ENCODE measurements at places on chromosomes 13 and 19.

DNA sequence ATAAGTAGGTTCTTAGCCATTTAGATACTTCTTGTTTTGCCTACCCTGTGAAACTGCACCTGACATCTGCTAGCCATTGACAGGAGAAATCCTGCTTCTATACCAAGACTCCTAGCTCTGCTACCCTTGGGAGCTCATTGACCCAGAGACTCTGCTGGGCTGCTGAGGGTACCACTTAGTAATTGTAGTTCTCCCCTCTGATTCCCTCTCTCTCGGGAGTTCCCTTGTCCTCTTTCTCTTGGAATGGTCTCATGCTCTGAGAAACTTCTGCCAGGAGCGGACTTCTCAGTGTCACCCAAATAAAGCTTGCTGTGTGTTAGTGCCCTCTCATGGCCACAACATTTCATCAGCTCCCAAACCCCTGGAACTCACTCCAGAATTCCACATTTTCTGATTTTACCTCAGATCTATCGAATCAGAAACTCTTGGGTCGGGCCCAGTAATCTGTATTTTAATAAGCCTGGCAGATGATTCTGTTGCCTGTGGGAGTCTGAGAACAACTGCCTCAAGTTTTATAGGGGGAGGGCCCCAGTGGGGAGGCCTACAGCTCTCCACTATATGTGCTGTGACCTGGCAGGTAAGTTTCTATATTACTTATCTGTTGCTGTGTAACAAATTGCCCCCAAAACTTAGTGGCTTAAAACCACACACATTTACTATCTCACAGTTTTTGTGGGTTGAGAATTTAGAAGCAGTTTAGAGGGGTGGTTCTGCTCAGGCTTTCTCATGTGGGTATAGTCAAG is 221.1 kb downstream of the TDRD3 start:
- no peak for DNase-seq

GRCh38 chr19:51161266-51161665 is 19.2 kb downstream of the SIGLEC7 start:
- no peak for DNase-seq

GRCh38 chr13:96746886-96747285 is 247.4 kb downstream of the OXGR1 start:
- no peak for DNase-seq

- DNase-seq: no peak
These were observed 1.1 kb downstream of the RPL36 start for GRCh38 chr19:5690955-5691821.

DNA sequence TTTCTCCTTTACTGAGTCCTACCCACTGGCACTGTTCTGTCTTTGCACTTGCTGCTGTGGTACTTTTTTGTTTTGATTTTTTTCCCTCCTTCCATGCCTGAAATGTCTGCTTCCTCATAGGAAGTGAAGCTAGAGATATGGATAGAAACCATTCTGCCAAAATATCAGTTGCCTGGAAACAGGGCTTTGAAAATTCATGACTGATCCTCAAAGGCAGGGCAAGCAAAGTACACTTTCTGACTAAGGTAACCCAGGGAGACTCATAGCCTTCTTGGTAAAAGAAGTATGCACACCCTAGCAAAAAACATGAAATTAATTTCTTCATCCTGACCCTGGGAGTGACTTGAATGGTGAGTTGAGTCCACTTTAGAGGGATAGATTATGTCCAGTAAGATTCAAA is 329.8 kb downstream of the MYO16 start:
- no peak for DNase-seq

GRCh38 chr19:52938761-52939160 is 15.5 kb upstream of the ZNF888 start:
- DNase-seq: no peak

- DNase-seq: no peak
These were observed 61.7 kb downstream of the COLGALT1 start for GRCh38 chr19:17616961-17617806.

- no peak for DNase-seq
These were observed 83.7 kb downstream of the AKAP11 start for GRCh38 chr13:42355491-42356183.

Data from NCI-H748 treated with DMSO at 0.1 percent for 48 hours (cell line).